ENCODE measurements at places on chromosomes 7 and 10.

DNA sequence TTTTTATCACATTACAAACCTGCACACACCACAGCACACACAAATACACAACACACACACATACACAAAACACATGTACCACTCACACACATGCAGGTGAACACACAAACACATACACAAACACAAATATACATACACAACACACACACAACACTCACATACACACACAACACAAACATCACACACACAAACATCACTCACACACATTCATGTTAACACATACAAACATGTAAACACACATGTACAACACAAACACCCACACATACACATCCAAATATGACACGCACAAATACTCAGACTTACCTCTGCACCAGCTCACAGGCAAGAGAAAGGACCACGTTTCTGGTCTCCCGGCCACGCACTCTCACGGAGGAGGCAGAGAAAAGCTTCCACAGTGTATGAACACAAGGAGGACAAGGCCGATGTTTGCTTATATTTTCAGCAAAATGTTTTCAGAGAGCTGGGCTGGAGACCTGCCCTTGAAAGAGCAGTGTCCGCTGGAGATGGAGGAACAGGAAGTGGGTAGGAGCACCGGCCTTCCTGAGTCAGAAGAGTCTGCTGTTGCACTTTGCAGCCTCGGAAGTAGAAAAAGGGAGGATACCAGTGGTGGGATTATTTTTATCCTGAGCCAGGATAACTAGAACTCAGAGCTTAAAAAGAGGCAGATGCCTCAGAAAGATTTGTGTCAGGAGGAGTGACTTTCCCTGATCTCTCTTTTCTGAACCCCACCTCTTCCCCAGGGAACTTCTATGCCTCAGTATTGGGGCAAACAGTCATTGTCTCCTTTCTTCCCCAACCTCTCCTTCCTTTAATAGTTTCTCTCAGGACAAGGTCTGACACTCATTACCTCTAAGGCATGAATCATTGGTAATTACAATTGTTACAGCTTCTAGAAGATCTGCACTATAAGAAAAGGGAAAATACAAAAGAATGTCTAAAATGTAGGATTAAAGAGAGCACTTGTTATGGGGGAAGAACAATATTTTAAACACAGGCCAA, at the start of gene GIMAP6:
TSS of gene GIMAP6 (minus strand) at position 520 of the 999 bp plus-strand sequence. CDS start 2,243 bp downstream, outside the sequence.
- DNase-seq: no peak

- no peak for DNase-seq
Measured at GRCh38 chr7:64892666-64893309, 10.3 kb upstream of the ZNF273 start.

- DNase-seq: no peak
Measured at GRCh38 chr7:108808549-108809266, 239.0 kb downstream of the DNAJB9 start.

DNA sequence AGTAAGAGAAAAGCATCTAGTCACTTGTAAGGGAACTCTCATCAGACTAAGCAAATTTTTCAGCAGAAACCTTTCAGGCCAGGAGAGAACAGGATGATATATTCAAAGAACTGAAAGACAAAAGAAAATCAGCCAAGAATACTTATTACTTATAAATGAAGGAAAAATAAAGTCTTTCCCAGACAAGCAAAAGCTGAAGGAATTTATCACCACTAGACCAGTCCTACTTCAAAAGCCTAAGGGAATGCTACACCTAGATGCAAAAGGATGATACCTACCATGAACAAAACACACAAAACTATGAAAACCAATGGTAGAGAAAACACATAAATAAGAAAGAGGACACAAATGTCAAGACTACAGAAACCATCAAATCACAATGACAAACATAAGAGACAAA, 126.6 kb upstream of the ABCB5 start:
- no peak for DNase-seq

DNA sequence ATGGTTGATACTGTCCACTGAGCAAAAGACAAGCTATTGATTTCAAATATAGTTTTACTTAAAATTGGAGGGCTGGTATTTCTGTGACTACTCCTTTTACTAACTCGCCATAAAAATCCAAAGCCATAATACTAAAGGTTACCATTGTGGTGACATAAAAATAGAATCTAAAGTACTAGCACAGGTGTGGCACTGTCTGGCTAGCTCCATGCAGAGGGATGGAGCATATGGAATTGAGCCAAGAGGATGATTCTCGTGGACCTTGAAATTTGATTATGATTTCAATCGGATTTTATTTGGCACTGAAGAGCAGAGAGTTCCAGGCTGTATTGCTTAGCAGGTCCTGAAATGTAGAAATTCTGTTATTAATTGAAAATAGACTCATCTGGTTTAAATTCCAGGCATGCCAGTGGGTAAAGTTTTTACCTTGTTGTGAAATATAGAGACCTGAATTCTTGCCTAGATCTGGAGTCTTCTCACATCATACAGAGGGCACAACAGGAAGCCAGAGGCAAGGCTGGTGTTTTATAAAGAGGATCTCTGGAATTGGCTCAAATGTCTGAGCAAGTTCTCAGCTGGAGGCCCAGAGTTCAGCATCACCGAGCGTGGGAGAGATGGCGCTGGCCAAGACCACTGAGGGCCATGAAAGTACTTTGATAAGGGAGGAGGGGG, 29.9 kb upstream of the DLD start:
- no peak for DNase-seq

DNA sequence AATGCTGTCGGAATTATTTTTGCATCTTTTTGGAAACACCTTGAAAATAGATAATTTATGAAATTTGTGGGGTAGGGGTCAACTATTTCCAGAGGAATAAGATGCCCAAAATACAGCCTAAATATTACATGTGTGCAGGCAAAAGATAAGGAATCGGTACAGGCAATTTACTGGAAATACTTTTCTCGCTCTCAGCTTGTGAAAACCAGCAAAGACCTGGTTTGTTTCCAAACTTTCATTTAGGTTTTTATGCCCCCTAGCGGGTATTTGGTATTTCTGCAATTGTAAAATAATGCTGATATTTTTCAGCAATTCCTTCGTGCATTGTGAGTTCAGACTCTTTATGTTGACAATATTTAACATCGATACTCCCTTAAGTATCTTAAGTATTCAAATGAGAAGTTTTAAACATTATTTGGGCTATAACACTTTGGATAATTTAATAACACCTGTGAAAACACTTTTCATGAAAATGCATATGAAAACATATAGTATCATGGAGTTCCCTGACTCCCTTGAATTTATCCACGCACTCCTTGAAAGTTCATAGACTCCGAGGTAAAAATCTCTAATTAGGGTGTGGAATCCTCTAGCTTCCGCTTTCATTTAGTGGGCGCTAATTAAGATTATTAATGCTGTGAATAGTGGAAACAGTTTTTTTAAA, 132.4 kb downstream of the TSPAN12 start:
- DNase-seq: peak; percentile 17

GRCh38 chr10:49010295-49010694, 70.7 kb upstream of the LRRC18 start:
- DNase-seq: no peak

DNA sequence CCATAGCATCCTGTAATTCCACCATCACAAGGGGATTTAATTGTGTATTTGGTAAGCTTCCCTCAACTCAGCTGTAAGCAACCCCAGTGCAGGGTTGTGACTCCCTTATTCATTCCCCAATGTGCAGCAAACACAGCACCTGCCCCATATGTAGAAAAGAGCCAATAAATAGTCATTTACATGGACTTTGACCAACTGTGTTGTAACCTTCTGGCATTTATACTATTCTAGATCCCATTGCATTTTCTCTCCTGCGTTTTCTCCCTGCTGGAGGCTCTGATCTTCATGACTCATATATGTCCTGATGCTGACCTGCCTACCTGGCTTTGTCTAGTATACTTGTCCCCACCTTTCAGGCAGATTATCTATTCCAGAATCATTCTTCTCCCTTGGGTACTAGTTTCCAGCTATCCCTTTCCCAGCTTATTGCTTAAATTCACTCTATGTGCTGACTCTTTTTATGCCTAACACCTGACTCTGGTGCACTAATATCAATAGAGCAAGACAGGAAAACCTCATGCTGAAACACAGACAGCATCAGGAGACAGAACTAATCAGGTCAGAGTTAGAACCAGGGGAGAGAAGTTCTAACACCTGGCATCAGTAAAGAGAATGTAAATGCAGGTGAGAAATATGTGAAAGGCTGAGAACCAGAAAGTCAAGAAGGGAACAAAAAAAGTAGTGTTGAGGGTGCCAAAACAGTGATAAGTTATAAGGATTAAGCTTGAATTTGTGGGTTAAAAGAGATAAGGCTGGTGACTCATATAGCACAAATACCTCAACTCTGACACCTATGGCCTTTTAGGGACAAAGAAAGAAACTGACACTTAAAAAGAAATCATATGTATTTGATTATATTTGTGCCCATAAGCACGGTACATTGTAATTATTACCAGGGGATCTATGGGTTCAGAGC, 402.7 kb downstream of the IPMK start:
- DNase-seq: no peak

DNA sequence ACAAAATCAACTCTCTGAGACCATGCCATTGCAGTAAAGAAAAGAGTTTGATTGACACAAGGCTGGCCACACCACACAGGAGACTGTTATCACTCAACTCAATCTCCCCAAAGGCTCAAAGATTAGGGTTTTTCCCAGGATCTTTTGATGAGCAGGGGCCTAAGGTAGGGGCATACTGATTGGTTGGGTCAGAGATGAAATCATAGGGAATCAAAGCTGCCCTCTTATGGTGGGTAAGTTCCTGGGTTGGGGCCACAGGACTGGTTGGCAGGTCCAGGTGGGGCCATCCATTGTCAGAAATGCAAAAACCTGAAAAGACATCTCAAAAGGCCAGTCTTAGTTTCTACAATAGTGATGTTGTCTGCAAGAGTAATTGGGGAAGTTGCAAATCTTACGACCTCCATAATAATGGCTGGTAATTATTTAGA, 91.6 kb downstream of the AKR1D1 start:
- DNase-seq: no peak

GRCh38 chr10:124157271-124157681, 63.9 kb upstream of the CHST15 start:
- no peak for DNase-seq

- DNase-seq: no peak
Measured at GRCh38 chr10:5376450-5376849, 11.7 kb downstream of the UCN3 start.

DNA sequence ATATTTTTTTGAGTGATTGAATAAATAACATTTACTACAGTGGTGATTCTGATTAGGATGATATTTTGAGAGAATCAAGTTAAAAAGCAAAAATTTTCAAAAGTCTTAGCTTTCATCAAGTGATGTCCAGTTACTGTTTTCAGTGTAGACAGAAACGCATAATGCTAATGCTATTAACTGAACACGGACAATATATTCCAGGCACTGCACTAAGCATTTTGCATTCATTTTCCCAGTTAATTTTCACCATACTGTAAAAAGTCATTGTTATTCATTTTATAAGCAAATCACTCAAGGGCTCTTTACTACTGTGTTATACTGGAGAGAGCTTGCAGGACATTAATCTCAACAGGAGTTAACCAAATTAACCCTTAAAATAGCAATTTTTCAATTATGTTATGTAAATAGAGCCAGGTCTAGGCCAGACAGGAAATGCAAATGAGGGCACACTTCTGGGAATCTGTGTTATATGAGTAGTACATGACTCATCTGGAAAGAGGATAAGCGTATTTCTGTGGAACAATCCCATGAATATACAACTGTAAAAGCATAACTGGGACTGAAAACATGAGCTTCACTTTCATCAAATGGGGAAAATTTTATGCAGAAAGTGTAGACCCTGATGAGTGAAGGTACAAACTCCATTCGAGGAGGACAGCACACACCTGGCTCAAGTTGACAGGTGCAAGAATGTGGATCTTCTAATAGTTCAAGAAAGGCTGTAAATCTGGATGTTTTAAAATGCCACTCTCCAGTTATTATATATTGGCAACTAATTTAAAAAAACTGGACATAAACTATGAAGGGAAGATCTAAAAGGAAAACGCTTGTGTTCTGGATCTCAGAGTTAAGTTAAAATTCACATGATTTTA, 75.4 kb downstream of the ANK3 start:
- DNase-seq: no peak

GRCh38 chr7:29270594-29271318, 76.2 kb downstream of the CHN2 start:
- DNase-seq: no peak

DNA sequence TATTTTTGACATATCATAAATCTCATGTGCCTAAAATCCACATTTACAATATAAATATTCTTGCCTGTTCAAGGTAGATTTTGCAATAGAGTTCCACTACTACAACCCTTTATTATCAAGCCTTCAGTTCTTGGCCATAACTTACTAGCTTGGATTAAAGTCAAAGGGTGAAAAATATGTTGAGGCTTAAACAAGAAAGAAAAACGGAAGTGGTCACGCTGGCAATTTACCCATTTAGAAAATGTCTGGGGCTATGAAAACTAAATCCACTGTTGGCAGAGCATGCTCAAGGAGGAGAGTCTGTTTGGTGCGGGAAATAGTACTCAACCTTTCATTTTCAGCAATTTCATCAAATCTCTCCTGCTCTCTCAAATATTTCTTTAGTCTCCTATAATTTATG, 209.8 kb upstream of the RHOBTB1 start:
- DNase-seq: no peak

- no peak for DNase-seq
Measured at GRCh38 chr10:65500716-65501115, 1425.1 kb upstream of the LRRTM3 start.

DNA sequence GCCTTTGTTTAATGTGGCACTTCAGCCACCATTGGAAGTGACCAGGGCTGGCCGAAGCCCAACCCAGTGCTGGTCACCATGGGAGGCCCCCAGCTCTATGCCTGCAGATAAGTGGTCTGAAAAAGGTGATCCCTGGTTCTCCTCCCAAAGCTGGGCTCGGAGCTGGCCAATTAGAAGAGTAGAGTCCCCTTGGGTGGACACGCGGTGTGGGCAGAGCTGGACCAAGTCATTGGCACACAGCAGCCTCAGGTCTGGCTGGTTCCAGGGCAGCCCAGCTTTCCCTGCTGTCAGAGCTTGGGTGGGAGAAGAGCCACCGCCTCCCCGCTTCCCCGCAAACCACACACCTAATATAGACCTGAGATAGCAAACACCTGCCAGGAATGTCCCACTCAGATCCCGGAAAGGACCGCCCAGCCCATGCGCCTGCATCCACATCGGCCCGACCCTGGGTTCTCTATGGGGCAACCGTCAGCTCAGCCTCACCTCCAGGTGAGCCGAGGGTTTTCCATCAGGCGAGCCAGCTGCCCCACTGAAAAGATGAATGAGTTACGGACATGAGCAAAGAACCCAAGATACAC, 84.3 kb downstream of the TCERG1L start:
- DNase-seq: no peak

GRCh38 chr10:10684972-10685371, 332.7 kb upstream of the CELF2 start:
- no peak for DNase-seq

Data from KG1 (cell line).